ENCODE measurements at places on chromosomes 2 and 18.

DNA sequence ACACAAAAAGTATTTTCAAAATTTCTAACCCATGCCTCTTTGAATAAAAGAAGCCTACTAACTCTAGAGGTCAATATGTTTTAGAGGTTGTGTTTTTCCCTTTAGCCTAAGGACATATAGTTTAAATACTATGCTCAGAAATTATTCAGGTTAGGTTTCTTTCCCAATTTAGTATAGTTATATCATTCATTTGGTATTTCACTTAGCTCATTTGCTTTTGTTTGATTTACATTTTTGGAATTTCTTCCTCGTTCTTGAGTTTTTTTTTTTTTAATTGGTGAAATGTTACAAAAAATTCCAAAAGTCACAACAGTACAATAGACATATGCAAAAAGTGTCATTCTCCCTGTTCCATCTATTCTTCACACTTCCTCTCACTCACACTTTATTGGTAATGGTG lies 371.3 kb upstream of the TNP1 start:
- no peak for DNase-seq

GRCh38 chr2:43725711-43726246 lies 48.1 kb upstream of the DYNC2LI1 start:
- DNase-seq, result no peak

DNA sequence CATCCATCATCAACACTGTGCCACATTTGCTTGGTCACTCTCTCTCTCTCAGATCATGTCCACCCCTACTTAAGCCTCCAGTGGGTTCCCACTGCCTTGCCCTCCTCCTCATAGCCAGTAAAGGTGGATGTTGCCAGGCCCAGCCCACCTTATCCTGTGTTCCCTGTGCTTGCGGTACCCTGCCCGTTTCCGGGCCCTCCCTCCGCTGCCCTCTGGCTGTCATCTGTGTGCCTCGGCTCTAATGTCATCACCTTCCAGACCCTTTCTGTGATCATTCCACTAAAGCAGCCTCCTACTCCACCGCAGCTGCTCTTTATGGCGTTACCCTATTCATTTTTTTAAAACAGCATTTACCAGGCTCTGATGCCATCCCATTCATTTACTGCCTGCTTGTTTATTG lies 305.7 kb upstream of the SKOR2 start:
- DNase-seq, result no peak

GRCh38 chr2:216696321-216696720 lies 972 bp upstream of the IGFBP5 start:
- DNase-seq, result no peak

DNA sequence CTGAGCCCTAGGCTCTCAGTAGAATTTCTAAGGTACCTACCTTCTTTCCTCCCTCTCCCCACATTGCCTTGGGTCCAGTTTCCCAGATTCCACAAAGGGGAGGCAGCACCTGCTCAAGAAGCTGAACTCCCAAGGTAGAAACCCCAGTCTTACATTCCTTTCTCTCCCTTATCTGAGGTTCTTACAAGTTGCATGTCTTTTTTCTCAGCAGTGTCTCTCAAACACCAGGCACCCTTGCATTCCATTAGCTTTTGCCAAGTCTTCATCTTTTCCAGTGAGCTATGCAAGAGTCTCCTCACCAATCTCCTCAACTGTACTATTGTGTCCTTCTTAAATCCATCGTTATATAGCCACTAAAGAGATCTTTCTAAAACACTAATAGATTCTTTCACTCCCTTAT lies 4.1 kb upstream of the NT5C1B start:
- DNase-seq, result no peak

GRCh38 chr2:194822657-194823056 lies 834.4 kb upstream of the SLC39A10 start:
- DNase-seq, result no peak

GRCh38 chr2:145931781-145932395 lies 1412.0 kb upstream of the ZEB2 start:
- no peak for DNase-seq

GRCh38 chr2:144136297-144137010 lies 383.5 kb downstream of the ZEB2 start:
- DNase-seq, result no peak

DNA sequence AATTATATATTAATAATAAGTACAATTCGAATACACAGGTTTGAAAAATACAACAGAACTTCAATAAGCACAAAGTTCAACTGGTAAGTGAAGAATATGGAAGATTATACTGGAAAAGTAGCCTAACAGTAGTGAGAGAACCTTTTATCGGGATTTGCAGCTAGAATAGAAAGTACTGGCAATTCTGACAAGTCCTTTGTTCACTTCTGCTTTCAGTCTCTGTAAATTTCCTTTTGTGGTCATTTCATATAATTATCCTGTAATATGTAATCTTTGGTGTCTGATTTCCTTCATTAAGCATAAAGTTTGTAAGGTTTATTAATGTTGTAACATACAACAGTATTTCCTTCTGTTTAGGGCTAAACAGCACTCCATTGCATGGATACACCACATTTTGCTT lies 67.2 kb downstream of the CUL3 start:
- DNase-seq, result no peak

DNA sequence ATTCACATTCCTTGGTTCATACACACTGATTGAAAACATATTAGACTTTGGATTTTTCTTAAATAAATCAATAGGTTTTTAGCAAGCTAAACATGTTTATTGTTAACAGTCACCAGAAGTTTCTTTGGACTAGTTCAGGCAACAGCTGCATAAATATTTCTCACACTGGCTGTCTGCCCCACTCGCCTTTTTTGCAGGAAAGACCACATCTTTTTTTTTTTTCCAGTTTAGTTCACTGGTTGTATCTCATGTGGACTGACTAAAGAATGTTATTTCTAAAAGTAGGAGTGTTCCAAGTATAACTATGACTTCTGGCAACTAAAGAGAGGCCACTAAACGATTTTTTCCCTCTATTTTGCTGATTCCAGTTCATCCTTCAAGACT lies 31.1 kb downstream of the SLC40A1 start:
- peak; percentile 80 for DNase-seq

DNA sequence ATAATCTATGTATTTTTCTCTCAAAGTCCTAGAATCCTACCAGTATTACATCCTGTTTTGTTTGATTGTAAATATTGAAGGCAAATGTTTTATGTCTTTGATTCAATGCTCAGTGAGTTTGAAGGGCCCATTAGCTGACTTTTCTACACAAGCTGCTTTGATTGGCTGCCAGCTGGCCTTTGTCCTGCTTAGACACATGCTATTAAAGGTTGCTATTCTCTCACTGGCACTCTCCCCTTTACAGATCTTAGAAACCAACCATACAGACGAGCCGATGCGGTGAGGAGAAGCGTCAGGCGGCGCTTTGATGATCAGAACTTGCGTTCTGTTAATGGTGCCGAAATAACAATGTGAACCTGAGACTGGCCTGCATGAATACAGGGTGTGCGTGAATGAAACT lies 69.7 kb downstream of the PRPF40A start:
- DNase-seq, result peak; percentile 80
